ENCODE measurements at places on chromosomes 4 and X. TPM values are rescaled to one million over a fixed set of nuclear protein-coding genes. Genes with fewer than 3 reads are reported as not detected.

Gene MAGEB18
- total RNA-seq = not detected

GRCh38 chr4:55216863-55217635, 91.7 kb upstream of the KDR start:
- no peak for DNase-seq

Gene DGKK
- total RNA-seq = 0.13 TPM

GRCh38 chr4:157791236-157791635, 381.6 kb downstream of the GASK1B start:
- DNase-seq = no peak

Gene ZFYVE28
- total RNA-seq = 22.2 TPM

DNA sequence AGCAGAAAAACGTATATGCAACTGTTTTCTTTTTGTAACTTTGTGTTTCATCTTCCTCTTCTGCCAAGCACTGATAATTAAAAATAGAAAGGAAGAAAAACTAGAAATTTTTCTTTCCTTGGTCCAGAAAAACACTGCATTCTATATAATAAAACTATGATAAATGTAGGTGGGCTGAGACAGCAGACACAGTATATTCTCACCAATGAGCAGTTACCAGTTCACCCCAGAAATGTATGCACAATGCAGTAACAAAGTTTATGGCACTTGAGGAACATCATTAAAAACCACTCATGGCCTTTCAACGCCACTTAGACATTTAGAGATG, 79.4 kb downstream of the FAT1 start:
- no peak for DNase-seq

Gene MAGEC3
- not detected for total RNA-seq

DNA sequence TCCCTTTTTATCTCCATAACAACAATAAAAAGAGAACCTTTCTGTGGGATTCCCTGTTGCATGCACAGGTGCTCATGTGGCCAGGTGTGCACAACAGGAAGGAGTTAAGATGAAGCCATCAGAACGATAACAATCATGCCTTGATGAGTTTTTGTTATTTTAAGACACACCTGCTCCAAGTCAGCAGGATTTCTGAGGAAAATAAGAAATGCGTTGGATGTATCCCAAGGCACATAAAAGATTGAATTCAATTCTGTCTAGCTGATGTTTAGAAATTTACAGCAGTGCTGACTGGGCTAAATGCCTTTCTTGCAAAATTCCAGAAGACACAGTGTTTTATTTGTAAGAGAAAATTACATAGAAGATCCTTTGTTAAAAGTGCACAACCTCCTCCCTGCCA, 1678.2 kb downstream of the ARAP2 start:
- no peak for DNase-seq

- DNase-seq = no peak
Observed at GRCh38 chrX:18973527-18974192, 10.3 kb downstream of the PHKA2 start.

Gene CNOT6L
- 68.8 TPM for total RNA-seq

Gene FAM9C
- 20.7 TPM for total RNA-seq

GRCh38 chrX:15504661-15505060, 4.1 kb downstream of the BMX start:
- no peak for DNase-seq

- DNase-seq = no peak
Observed at GRCh38 chrX:14702145-14702544, 170.7 kb downstream of the FANCB start.

Gene FGD1
- total RNA-seq = 3.5 TPM

DNA sequence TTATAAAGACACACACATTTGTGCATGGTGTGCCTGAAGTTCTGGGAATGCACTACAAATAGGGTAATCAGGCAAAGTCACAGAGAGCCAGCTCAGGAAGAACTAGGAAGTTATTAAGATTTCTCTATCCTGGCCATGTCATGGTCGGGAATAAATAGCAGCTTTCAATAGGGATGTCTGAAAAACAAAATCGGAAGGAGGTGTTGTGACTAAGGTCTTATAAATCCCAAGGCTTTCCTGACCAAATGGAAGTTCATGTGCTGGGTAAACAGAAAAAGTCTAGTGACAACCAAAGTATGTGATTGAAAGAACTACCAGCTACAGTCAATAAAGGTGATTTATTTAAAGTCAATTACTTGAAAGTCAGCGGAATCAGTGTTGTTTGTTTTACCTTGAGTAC, 262.5 kb upstream of the HS3ST1 start:
- no peak for DNase-seq

- peak; percentile 84 for DNase-seq
Observed at GRCh38 chr4:6695660-6696610, 2.3 kb downstream of the S100P start.

- no peak for DNase-seq
Observed at GRCh38 chrX:134443020-134443419, 16.9 kb upstream of the HPRT1 start.

DNA sequence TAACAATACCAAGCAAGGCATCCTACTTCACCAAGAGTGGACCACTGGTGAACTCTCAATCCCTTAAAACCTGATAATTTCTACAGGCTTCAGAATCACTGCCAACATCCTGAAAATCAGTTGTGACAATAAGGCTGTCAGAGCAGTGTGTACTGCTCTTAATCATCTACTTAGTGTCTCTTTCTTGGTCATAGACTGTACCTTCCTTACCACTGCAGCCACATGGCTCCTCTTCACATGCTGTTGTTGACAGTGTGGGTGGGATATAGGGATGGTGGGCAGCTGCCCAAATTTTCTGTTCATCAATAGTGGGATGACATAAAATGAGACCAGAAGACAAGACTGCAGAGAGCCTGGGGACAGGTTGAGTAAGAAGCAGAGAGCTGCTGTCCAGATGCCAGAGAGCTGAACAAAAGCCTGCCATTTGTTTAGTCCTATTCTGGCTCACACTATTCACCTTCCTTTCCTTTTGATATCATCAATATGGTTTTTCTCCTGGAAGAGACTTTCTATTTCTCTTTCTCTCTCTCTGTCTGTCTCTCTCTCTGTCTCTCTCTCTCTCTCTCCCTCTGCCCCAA, 178.9 kb downstream of the MGST2 start:
- DNase-seq = no peak

GRCh38 chr4:38489011-38489861, 174.8 kb upstream of the KLF3 start:
- DNase-seq = no peak

GRCh38 chr4:11506194-11506593, 77.5 kb upstream of the HS3ST1 start:
- DNase-seq = no peak

DNA sequence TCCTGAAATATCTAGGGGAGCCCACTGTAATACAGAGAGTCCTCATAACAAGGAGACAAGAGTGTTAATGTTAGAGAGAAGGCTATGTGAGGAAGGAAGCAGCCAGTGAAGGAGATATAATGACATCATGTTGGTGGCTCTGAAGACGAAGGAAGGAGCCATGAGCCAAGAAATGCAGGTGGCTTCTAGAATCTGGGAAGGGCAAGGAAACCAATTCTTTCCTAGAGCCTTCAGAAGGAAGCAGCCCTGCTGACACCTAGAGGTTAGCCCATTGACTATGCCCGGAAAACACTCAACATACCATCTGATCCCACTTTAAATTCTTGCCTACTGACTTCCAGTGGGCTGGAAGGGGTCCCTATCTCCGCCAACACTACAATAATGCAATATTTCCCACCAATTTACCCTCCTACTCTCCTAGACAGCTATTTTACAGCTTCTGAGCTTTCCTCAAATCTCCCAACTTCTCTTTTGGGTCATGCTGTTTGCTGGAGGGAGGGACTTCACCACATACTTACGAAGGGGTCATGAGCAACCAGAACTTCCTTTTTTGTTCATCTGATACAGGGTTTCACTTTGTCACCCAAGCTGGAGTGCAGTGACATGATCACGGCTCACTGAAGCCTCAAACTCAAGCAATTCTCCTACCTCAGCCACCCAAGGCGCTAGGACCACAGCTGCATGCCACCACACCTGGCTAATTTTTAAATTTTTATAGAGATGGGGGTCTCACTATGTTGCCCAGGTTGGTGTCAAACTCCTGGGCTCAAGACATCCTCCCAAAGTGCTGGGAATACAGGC, 25.2 kb upstream of the G3BP2 start:
- DNase-seq = no peak

GRCh38 chr4:126448086-126448845, 1133.5 kb downstream of the FAT4 start:
- no peak for DNase-seq

- DNase-seq = no peak
Observed at GRCh38 chr4:13857800-13858199, 230.3 kb upstream of the BOD1L1 start.

DNA sequence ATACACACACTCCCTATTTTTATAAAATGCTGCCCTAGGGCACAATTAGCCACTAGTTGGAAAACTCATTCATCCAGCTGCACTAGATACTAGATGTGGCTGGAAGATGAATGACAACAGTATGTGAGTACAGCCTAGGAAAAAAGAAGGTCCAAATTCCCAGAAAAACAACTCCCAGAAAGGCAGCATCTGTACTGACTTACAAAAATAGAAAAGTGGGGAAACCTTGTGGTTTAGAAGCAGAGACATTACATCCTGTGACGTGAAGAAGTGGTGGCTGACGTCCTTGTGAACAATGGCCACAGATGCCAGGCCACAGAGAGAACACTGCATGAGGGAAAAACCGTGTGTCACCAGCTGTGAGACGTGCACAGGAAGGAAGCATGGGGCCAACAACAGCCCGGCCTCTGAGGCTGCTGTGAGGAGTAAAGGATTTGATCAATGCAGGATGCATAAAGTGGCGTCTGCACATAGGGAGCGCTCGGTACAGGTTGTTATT, 81.2 kb downstream of the SPRY1 start:
- no peak for DNase-seq

DNA sequence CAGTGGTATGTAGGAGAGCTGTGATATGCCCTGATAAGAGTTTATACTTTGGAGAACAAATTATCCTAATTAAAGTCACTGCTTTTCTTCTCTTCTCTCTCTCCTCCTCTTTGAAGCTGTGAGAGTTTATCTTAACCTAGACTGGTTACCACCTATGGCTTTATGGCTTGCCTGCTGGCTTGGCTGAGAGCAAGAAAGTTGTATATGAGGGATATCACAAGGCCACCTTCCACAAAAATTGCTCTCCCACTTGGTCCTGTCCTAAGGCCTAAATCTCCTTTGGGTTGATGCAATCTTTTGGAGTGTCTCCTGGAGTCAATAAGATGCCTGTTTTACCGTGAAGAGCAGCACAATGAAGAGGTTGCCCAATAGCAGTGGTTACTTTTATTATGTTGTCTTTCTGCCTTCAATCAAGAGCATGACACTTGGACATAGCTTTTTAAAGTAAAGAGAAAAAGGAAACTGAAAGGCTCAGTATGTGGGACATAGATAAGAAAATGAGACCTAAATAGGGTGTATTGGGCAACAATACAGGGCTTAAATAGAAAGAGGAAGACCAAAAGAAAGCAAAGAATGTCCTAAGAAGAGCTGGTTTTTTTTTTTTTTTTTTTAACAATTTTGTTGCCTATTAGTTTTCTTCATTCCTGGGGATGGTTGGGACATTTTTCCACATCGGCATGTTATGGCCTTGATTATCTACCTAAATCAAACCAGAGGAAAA, 9.2 kb downstream of the GUCY1A1 start:
- DNase-seq = no peak

DNA sequence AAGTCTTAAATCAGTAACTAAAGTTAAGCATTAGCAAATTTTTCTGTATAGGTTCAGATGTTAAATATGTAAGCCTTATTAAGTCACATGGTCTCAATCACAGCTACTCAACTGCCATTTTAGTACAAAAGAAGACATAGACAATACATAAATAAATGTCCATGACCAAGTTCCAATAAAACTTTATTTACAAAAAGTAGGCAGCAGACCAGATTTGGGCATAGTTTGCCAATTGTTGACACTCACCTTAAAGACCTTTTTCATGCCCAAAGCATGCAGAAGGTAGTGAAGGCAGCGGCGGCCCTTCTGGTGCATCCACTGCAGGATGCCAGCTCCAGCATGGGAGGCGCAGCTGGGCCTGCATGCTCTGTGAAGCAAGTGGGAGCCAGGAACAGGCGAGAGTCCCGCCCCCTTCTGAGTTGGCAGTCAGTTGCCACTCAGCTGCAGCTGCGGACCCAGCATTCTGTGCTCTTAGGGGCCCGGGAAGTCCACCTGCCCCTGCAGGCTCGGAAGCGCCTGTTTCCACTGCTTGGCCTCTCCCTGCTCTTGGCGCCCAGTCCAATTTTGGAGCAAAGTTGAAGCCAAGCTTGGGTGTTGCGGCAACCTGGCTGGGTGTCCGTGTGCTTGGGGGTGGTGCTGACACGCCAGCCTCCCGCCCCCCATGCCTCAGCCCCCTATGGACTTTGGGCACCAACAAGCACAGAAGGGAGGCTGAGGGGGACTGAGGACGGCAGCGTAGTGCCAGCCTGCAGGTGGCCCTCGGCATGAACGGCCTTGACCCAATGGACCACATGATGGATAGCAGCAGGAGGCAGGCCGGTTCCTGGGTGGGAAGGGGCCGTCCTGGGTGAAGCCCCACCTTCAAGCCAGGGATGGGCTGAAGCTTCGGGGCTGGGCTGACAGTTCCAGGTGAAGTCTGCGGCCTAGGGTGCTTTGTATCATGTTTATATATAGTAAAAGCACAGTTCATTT, 42.4 kb upstream of the PABPC4L start:
- DNase-seq = peak; percentile 67

DNA sequence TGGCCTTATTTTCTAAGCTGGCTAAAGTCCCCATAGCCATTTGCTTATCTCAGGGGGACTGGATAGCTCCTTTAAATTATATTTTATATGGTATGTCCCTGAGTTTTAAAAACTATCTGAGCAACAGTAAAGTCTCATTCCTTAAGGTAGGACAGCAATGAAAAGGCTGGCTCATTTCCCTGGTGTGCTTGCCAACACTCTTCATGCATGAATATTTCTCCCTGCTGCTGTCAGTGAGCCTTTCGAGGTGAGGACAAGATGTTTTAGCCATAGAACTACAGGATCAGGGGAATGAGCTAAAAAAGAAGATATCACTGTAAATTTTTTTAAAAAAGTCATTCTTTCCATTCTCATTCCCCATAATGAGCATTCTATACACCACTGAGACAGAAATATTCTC, 427.3 kb upstream of the FAM241A start:
- DNase-seq = no peak

DNA sequence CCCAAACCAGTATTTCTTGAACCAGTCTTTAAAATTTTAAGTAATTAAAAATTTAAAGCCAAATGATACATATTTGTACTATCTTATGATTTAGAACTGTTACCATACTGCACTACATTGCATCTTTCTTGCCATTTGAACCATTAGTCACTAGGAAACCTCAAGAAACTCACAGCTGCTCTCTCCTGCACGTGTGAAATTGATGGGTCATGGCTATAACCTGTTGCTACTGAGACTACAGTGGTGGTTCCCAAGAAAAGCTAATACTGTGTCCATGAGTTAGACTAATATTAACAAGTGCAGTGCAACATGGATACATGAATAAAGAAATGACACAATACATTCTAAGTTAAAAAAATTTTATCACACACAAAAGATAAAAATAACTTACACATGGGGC, 88.4 kb downstream of the PDE5A start:
- DNase-seq = no peak

GRCh38 chr4:109127866-109128265, 174.6 kb downstream of the COL25A1 start:
- DNase-seq = no peak

Gene RASGEF1B
- 32.2 TPM for total RNA-seq

Gene VCX3A
- not detected for total RNA-seq

- no peak for DNase-seq
Observed at GRCh38 chr4:1488831-1489638, 82.8 kb upstream of the NKX1-1 start.
